ENCODE measurements at places on chromosomes 11 and 22.

- no peak for DNase-seq
Measured at GRCh38 chr11:106305458-106305857, 228.0 kb downstream of the AASDHPPT start.

GRCh38 chr22:24455039-24455438, 27.6 kb downstream of the ADORA2A start:
- no peak for DNase-seq

- DNase-seq, result no peak
Measured at GRCh38 chr22:19716041-19716828, 1.9 kb downstream of the SEPTIN5 start.

DNA sequence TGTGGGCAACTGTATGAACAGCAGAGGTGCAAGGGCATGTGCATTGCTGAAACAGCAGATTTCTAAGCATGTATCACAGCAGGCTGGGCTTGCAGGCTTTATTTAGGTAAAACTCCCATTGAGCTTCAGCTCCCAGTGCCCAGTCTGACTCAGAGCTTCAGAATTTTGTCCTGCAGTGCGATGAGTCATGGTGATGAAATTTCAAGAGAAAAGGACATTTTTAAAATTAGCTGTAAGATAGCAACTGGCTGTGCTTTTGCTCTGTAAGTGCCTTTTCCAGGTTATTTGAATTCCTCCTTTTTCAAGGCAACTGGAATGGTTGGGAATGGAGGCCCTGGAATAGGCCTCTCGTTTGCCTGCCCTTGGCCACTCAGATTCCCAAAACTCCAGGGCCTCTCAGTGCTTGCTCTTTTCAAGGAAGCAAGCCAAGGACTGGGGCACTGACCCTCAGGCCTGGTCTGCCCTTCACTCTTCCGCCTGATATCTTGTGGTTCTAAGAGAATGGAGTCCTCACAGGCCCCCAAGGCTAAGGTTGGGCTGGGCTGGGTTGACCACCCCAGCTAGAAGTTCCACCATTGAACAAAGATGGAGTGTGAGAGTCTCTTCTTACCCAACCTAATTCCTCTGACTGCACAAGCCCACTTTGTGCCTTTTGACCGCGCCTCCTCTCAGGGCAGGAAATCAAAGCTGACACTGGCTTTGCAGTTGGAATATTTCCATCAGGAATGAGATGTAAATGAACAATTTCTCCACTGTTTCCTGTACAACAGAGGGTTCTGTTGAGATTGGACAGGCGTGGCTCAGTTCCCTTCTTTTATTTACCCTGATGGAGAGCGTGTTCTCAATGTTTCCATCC, 59.5 kb upstream of the PRSS23 start:
- DNase-seq, result no peak

GRCh38 chr11:74106124-74106523, 64.7 kb downstream of the C2CD3 start:
- DNase-seq, result no peak

DNA sequence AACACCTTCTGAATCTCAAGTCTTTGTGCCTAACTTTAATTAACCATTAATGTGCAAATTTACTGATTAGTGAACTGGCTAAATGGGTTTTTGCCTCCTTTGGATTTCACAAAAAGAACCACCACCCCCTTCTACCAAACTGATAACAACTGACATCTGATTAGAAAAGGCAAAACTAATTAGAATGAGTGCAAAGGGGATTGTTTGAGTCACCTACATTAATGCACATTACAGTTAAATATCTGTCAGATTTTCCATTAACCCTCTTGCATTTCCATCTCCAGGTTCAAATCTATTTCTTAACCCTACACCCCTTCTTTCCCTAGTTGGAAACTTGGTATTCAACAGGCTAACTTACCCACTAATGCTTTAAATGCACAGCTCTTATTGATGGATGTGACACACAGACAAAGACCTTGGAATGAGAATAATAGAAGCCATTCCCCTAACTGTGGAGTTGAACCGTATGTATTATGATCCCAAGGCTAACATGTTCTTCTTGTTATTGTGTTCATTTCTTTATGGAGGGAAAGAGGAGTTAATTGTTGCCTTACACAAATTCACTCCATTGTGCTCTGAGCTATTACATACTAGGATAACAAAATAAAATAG, 161.5 kb upstream of the MTMR2 start:
- DNase-seq, result no peak

DNA sequence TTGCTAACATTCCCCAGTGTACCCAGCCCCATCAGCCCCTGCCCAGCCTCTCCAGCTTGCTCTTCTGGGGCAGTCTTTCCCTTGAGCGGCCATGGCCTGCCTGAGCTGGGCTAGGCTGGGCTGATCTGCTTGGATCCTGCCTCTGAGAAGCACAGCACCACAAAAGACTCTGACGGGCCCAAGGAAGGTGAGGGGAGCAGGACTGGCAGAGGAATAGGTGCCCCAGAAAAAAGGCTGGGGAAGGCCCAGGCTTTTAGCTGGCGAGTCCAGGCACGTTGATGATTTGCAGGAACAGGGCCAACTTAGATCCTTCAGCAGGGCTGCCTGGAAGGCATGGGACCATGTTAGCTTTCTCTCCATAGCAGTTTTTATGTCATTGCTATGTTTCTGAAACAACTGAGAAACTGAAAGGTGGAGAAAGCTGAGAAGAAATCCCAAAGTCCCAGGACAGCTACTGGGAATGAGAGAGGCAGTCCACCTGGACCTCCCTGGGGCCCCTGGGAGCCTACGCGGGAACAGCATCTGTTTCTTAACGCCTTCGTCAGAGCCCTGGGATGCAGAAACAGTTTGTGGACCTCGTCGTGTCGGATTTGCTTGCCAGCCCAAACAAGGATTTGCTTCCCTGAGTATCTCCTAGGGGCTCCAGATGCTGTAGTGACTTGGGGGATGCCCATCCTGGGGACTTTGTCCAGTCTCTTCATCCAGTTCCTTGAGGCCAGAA, 24.4 kb upstream of the FXYD6 start:
- DNase-seq, result peak; percentile 52

- no peak for DNase-seq
Measured at GRCh38 chr22:20153945-20154344, 3.1 kb upstream of the CCDC188 start.

- peak; percentile 73 for DNase-seq
Measured at GRCh38 chr11:117226388-117227385, 5.2 kb downstream of the PCSK7 start.

GRCh38 chr11:75627906-75628668, 40.8 kb downstream of the MAP6 start:
- DNase-seq, result no peak

DNA sequence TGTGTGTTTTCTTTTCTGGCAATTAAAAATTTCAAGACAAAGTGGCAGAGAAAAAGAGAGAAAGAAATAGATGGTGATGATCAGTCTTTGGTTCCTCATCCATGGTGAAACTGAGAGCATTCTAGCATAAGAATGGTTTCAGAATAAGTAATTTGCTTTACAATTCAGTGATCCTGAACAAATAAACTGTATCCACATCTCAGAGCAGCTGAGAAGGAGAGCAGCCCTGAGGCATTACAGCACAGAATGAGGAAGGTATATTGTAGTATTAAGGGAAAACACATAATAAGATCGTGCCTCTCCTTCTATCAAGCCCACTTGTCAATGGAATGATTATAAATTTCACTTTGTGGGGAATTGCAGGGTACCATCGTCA, 17.4 kb downstream of the LUZP2 start:
- no peak for DNase-seq

DNA sequence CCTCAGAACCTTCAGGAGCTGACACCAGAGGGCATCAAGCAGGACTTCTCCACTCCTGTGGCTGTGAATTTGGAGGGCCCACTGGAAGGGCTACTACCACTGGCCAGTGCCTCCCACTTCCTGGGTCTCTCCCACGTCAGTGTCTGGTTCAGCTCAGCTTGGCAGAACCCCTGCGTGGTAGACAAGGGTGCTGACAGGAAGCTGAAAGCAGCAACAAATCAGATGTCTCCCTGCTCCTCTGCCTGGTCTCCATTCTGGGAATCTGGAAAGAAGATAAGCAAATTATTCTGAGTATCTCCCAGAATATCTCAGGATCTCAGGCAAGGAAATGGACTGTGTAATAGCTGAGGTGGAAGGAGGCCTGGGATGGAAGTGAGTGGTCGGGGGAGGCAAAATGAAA, 61.5 kb downstream of the TMPRSS5 start:
- DNase-seq, result no peak

- no peak for DNase-seq
Measured at GRCh38 chr22:27730641-27731433, 70.7 kb downstream of the MN1 start.

- DNase-seq, result no peak
Measured at GRCh38 chr11:110338684-110339083, 42.3 kb upstream of the RDX start.

DNA sequence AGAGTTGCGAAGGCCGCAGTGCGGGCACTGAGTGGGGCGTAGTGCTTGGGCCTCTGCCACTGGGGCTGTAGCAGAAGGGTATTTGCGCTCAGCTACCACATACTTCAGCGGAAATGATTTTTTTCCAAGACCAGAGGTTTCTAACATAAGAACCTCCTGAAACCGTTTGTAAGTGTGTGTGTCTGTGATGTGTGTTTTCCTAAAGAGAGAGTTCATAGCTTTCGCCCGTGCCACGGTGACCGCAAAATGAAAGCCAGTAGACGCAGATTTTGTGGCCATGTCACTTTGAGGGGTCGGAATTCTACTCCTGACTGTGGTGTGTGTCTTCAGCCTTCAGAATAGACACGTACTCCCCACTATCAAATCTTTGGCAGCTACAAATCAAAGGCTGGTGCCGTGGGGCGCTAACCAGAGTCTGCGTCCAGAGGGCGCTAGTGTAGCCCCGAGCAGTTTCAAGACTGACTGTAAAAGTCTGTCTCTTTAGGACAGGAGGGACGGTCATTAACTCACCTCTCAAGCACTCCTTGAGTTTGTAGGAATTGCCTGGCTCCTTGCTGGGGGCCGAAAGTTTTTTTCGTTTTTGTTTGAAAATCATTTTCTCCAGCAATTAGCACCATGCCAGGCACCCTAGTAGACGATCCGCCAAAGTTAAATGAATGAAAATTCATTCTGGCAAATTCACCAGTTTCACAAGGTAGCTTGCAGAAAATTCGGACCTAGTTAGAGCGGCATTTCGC, 2.5 kb upstream of the CALCA start:
- DNase-seq, result no peak

DNA sequence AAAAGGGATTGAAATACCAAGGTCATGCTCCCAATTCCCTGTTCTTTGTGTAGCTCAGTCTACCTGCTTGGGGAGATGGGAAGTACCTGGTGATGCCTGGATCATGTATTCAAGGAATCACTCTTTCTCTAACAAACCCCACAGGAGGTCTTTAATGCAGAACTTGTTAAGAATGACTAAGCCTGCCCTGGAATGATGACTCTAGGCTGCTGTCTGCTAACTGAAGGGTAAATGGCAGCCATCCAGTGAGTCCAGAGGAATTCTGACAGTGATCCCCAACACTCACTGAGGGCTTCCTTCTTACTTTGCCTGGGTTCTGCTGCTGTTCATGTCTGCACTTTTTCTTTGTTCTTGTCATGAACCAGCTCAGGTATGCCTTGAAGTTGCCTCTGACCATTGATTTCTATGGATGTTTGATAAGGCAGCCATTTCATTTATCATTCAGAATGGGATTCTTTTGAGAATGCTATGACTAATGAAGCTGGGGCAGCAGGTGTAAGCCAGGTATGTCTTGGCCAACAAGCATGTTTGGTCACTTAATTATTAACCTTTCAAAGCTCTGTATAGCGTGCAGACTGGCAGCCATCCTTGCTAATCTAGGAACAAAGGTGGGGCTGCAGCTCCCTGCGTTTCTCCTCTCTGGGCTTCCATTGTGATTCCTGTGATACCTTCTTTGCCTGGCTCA, 11.4 kb downstream of the PRSS23 start:
- no peak for DNase-seq

DNA sequence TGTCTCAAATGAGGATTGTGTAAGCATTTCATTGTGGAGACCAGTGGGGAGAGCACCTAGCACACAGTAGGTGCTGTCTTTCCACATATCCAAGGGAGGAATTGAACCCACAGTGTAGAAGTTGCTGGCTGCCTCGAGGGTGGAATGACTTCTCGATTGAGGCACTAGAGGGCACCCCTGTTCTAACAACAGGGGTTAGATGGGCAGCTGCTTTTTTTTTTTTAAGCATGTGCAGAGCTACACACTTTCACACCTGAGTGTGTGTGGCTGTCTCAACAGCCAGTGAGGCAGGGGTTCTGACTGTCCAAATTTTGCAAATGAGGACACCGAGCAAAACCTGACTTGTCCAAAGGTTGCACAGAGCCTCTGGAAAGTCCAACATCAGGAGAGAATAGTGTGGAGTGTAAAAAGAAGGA, 118.2 kb upstream of the CRYBB3 start:
- DNase-seq, result peak; percentile 17

DNA sequence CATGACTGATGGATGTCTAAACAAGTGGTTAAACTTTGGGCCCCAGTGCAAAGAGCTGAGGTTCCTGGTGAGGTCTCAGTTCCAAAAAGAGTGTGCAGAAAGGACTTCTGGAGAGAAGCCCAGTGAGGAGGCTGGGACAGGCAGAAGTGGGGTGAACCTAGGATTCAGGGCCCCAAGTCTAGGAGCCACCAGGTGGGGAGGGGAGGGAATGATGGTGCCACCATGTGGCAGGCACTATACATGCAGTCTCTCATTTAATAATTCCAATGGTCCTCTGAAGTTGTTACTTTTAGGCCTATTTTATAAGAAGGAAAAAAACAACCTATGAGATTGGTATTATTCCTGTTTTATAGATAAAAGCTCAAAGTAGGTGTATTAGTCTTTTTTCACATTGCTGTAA, 102.0 kb downstream of the INSC start:
- DNase-seq, result no peak

GRCh38 chr11:6245536-6245935, 6.6 kb downstream of the CNGA4 start:
- DNase-seq, result no peak

- DNase-seq, result no peak
Measured at GRCh38 chr11:46967962-46968361, 31.4 kb downstream of the CSTPP1 start.

DNA sequence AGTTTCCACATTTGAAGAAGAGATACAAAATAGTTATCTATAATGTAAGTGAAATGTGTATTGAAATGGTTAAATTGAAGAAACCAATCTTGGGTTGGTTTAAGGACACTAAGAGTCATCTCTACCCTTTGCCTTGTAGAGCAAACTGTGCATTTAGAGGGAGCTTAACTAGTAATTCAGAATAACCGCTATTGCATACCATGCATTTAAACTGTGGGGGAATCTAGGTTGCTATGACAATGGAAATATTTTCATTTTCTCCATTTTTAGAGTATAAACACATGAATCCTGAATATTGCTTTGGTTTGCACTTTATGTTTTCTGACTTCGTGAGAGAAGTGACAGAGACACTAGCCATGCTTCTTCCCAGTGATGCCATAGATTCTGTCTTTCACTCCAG, 39.7 kb downstream of the FAT3 start:
- no peak for DNase-seq

GRCh38 chr22:50016988-50017700, 4.6 kb upstream of the IL17REL start:
- no peak for DNase-seq

GRCh38 chr22:46827781-46828180, 65.3 kb downstream of the TBC1D22A start:
- no peak for DNase-seq

GRCh38 chr11:94860333-94860732, 92.2 kb downstream of the AMOTL1 start:
- no peak for DNase-seq

- no peak for DNase-seq
Measured at GRCh38 chr22:32661296-32661695, 140.2 kb upstream of the TIMP3 start.

GRCh38 chr11:57278721-57279095, 41.7 kb upstream of the APLNR start:
- no peak for DNase-seq

GRCh38 chr11:33280411-33280810, 23.2 kb downstream of the HIPK3 start:
- DNase-seq, result no peak

GRCh38 chr22:50161508-50162390, 8.8 kb upstream of the PANX2 start:
- no peak for DNase-seq

All from NCI-H1105 (cell line).